Activated CD8-positive, alpha-beta memory T cell treated with anti-CD3 and anti-CD28 coated beads, Interleukin-2, amount 50 U/mL, for 4 hours (primary cell): ENCODE measurements at places on chromosomes 5 and 9.

GRCh38 chr5:91382530-91383026, 539 bp downstream of the ARRDC3 start:
- DNase-seq = no peak

- no peak for DNase-seq
These were observed 422.9 kb downstream of the EBF1 start for GRCh38 chr5:158676642-158677469.

- DNase-seq = no peak
These were observed 564.0 kb downstream of the PSAT1 start for GRCh38 chr9:78860801-78861475.

DNA sequence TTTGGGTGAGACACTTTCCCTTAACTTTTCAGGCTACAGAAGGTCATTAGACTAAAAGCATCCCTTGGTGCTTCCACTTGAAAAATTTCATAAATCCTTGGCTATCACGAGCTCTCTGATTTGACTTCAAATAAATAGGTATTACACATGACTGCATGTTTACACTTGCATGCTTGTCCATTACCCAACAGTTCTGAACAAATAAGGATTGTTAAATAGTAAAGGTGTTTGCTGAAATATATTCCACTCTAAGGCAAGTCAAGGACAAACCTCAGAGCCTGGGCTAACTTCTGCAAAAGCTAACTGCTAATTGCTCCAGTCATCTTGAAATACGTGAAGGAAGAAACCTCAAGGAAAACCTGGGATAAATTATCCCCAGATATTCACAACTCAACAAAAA, 14.5 kb downstream of the FBXW2 start:
- no peak for DNase-seq

GRCh38 chr5:169591636-169592035, 8.1 kb downstream of the SPDL1 start:
- DNase-seq = no peak

GRCh38 chr5:25489834-25490538, 845.2 kb upstream of the CDH10 start:
- DNase-seq = no peak

- DNase-seq = no peak
These were observed 105.1 kb downstream of the INSYN2B start for GRCh38 chr5:169875091-169875728.

DNA sequence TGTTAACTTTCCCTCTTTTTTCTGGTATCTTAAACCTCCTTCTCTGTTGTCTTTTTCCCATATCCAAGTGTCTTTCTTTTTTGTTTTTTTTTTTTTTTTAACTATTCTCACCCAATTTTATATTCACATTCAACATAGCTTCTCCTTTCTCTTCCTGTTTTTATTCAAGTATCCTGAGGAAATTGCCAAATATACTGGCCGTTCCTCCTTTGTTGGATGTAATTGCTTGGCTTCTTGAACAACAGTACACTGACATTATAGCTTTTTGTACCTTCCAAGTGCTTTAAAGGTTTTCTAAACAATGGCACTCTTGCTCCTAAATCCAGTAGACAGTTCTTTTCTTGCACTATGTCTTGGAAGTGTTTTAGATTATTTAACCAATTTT, 1146.8 kb downstream of the MAT2B start:
- no peak for DNase-seq

DNA sequence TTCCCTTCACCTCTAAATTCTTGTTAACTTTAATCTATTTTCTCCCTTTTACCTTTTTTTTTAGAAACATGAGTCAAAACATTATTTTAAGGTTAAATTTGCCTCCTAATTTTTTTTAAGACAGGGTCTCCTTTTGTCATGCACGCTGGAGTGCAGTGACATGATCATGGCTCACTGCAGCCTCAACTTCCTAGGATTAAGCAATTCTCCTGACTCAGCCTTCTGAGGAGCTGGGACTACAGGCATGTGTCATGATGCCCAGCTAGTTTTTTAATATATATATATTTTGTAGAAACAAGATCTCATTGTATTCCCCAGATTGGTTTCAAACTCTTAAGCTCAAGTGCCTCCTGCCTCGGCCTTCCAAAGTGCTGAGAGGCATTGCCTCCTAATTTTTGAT, 424.7 kb upstream of the FAM174A start:
- no peak for DNase-seq

DNA sequence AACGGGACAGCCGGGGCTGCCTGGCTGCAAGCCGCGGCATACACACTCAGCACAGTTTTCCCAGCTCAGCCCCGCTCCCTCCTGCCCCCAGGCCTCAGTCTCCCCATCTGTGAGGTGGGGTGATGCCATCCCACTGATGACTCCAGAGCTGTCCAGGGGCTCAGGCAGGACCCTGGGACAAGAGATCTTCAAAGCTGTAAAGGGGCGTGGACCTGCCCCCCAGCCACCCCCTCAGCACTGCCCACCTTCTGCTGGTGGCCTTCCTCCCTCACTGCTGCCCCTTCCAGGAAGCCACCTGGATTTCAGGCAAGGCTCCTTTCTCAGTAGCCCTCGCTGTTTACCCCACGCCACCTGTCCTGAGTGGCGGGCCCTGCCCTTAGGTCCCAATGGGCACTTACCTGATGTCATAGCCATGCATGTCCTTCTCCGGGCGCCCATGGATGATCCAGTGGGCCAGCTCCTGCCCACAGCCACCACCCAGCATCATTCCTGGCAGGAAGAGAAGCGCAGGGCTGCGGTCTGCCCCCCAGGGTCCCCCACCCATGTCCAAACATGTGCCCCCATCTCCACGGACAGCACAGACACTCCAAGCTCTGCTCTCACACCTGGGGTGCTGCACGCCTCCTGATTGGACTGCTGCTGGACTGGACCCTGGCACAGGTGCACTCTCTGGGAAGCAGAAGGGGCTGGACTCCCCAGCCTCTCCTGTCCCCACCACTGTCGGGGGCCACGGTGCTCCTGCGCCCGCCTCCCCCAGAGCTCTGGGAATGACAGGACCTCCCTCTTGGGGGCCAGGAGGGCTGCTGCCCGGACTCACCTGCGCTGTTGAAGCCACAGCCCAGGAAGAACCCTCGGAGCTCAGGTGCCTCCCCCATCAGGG, 25.7 kb downstream of the SARDH start:
- no peak for DNase-seq

GRCh38 chr5:66249920-66250319, 105.8 kb downstream of the SREK1 start:
- DNase-seq = no peak

DNA sequence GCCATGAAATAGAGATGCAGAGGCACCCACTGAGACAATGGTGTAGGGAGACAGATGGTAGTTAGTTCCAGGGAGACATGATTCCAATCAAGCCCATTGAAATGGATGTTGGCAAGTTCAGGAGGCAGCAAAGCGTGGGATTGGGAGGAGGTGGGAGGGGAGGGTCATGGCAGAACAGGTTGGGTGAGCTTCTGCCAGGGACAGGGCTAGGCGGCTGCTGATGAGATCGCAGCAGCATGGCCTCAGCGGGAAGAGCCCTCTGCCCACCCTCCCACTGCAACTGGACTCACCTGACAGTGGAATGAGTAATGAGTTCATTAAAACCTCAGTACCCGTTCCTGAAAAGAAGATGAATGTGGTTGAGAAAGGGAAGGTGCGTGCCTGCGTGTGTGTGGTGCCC, 418.2 kb downstream of the CDK5RAP2 start:
- DNase-seq = no peak

- no peak for DNase-seq
These were observed 84.0 kb downstream of the PALM2AKAP2 start for GRCh38 chr9:109863961-109864360.

DNA sequence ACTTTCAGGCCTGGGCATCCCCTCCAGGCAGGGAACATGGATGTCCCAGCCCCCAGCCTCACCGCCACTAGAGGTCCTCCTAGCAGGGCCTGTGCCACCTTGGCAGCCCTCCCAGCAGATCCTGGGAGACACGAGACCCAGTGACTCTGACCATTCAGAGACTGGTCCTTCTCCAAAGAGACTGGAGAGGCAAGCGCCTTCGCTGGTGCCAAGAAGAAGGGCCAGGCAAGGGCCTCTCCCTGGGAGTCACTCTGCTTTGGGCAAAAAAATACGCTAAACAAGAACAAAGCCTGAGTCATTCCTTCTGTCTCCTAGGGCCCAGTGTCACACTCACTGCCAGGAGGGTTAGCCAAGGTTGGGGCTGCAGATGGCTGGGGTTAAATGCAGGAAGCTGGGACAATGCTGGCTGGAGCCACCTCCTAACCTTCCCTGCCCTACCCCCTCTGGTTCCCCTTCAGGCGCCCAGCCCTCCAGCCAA, 35.3 kb upstream of the SMIM23 start:
- DNase-seq = no peak

DNA sequence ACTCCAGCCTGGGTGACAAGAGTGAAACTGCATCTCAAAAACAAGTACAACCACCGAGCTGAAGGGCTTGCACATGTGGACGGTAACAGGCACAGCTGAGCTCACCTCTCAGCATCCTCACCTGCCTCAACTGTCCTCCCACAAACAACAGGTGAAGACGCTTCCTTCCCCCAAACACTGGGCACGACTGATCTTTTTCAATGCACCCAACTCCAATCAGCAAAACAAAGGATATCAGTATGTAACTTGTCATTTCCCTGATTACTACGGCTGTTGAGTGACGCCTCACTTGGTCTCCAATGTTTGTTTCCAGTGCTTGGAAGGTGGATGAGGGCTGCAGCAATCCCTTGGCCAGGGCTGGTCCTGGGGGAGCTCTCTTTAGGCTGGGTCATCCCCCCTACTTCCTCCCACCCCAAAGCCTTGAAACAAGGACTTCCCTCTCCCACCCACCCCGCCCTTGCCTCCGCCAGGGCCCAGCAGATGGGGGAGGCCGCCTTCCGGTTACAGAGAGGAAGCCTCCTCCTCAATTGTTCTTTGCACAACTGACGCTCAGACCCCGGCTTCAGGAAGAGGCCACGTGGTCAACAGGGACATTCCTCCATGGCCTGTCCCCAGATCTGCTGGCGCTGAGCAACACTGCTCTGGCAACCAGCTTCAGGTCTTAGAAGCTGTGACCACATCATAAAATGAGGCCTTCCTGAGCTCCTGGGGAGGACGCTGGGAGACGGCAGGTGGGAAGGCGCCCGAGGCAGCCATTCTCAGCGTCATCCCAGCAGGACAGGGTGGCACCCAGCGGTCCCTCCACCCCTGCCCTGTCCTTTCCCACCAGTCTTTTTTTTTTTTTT, 5.9 kb downstream of the FAM78A start:
- DNase-seq = no peak

DNA sequence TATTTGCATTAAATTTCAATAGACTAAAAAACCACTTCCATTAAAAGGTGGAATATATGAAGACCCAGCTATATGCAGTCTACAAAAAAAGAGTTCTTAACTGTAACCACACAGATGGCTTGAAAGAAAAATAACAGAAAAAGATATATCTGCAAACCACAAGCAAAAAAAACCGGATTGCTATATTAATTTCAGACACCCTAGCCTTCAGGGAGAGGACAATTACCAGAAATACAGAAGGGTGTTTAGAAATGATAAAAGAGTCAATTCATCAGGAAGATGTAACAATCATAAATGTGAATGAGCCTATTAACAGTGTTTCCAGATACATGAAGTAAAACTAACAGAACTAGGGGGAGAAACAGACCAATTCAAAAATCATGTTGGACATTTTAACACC, 56.9 kb upstream of the SMIM23 start:
- no peak for DNase-seq

DNA sequence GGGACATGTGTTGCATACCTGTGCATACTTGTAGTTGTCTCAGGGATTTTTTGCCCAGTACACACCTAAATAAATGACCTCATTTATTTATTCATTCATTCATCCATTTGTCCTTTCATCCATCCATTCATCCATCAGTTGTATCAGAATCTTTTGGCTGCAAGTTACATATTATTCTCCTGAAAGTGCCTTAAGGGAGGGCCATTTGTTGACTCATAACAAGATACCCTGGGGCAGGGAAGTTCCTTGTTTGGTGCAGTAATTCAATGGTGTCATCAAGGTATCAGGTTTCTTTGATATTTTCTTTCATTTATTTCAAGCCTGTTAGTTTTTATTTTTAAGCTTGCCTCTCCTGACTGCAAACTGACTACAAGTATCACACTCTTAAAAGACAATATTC, 597.9 kb upstream of the TLE4 start:
- no peak for DNase-seq

DNA sequence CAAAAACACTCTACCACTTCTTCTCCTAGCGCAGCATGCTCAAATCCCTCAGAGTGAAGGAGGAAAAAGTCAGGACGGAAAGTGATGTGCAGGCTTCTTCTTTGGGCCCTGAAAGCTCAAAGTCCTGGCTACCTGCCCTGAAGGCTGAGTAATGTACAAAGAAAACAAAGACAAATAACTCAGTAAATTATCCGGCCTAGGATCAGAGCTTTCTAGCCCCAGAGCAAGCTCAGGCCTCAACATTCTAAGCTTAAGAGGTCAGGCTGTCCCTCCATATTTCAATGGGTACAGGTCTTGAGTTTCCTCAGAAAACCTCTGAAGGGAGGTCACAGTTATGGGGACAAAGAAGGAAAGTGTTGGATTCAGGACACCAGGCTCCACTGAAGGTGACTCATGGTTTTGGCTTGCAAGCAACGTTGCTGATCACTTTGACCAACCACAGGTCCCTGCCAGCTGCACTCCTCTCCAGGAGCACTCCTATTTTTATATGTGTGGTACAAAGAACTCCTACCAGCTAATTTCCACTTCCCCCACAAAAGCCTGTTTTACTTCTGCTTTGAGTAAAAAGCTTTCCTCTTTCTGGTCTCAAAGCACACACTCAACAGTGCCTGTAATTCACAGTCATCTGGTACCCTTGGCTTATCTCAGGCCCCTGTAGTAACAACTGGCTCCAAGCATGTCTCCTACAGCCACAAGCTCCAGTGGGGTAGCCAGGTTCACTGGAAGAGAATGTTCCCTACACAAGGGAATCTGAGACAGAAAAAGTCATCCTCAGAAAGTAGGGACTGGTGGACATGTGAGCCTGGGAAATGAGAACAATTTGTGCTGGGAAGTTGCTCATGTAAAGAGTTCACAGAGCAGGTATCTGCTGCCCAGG, 115.7 kb downstream of the UGCG start:
- no peak for DNase-seq

DNA sequence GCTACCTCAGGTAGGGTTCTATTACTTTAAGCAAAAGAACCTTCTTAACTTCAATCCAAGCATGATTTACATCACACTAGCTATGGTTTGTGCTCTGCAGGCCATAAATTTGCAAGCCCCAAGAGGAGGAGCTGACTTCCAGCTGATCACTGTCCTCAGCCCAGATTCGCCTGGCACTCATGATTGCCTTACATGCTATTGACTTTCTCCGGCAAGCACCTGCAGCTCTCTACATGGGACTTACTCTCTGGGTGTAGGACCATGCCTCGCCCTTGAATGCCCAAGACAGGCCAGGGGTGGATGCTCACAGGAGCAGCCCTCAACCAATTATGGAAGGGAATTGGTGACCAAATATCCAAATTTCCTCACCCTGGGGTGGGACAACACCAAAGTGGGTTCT, 99.8 kb downstream of the ESM1 start:
- DNase-seq = no peak

- DNase-seq = no peak
These were observed 130.4 kb upstream of the CLINT1 start for GRCh38 chr5:157989296-157989695.
